ENCODE measurements at places on chromosomes 7 and 10.

DNA sequence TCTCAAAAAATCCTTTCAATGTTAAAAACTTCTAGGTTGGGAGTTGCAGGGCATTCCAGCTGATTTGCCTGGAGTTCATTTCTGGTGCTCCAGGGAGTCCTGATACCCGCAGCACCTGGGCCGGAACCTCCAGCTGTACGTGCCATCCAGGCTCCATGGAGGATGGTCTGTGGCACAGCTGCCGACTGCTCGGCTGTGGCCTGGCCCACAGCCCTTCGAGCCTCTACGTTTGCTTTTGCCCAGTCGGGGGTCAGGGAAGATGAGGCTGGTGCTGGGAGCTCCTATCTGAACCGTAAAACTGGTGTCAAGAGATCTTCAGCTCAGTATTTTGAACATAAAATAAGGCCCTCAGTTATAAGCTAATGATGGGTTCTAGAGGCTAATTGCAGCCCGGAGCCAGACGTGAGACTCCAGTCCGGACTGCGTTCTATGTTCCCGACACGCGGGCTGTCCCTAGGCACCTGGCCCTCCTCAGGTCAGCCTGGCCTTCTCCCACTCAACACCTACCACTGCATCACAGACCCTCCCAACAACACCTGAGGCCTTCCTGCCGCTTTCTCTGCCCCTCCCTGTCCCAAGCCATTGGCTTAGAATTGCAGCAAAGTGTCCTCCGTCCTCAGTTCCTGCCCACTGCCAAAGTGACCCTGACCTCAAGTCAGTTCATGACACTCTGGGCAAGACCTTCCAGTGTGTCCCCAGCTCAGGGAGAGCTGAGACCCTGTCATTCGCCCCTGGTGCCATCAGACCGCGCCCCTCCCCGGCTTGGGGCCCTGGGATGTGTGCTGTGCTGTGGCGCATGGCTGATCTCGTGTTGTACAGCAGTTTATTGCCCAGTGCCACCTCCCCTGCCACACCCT lies 64.2 kb upstream of the DNAJB6 start:
- no peak for DNase-seq

DNA sequence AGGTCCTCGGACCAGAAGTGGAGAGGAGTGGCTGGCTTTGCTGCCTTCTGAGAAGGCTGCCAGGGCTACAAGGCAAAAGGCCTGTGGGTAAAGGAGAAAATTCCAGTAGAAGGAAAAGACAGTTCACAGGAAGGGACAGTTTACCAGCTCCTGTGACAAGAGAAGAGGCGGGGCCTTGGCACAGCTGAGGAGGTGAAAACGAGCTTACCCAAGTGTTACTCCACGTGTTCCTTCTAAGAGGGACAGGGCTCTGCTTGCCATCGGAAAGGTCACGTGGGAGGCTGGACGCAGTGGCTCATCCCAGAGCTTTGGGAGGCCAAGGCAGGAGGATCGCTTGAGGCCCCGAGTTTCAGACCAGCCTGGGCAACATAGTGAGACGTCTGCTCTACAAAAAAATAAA lies 129.4 kb upstream of the ZNF746 start:
- DNase-seq = no peak

DNA sequence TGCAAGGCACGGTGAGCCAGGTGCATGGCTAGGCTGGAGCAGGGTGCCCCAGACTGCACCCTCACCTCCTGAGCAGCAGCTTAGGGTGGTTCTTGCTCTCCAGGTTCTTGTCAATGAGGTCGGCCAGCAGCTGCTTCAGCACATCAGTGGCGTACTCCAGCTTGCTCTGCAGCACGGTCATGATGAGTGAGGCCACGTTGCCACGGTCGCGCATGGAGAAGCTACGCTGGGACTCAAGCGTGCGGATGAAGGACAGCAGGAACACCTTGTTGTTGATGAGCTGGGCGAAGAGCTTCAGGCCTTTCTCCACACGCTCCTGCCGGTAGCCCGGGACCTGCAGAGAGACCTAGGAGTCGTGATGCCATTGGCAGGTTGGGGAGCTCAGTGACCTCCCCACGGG lies 408.0 kb downstream of the PLXNA4 start:
- DNase-seq = no peak

- no peak for DNase-seq
These were observed 205.6 kb downstream of the DYNC1I1 start for GRCh38 chr7:95977994-95978393.

DNA sequence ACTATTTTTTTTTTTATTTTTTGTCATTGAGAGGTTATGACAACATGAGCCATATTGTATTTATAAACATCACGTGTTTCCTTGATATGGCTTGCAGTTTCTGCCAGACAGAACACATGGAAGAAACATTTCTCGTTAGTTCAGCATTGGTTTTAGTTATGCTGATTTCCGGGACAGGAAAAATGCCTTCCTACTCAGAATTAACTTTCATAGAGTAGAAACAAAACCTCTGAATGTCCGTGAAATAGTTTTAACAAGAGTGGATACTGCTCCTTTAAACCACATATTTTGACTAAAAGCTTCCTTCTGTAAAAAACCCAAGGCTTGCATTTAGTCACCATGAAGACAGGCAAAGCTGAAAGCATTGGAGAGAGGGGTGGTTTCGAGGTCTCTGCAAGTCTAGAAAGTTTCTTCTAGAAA lies 240.4 kb downstream of the KIAA1217 start:
- no peak for DNase-seq

- no peak for DNase-seq
These were observed 108.0 kb upstream of the LSM8 start for GRCh38 chr7:118075936-118076335.

DNA sequence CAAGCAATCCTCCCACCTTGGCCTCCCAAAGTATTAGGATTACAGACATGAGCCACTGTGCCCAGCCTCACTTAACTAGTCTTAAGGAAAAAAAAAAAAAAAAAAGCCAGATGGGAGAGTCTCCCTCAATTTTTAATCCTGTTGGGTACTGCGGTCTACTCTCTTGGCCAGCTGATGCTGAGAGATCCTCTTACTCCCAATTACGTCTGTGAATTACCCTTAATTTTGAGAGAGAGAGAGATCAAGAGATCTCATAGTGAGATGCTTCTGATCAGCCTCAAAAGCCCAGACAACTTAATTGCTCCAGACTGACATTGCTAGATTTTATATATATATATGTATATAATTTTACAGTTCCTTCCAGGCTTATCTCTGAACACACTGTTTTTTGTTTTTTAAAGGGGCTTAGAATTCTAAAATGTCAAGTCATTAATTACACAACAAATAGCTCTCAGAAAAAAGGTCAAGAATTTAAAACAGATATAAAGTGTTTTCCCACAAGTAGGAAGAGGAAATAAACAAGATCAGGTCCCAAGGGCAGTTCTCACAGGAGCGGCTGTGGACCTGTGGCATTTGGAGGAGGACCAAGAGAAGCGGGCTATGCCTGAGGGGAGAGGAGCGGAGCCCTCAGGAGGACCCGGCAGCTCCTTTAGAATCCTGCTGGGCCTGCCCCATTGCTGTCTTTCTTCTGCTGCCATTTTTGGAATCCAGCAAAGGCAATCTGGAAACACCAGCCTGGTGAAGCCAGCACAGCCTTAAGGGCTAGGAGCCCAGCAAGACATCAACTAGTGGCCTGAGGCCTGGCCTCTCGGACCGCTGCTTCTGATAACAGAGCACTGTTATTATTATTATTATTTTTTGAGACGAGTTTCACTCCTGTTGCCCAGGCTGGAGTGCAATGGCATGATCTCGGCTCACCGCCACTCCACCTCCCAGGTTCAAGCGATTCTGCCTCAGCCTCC lies 30.1 kb downstream of the DENND2A start:
- no peak for DNase-seq

Measured in cortex of kidney (tissue), 1 donor.